ENCODE measurements at places on chromosomes 2 and 18.

DNA sequence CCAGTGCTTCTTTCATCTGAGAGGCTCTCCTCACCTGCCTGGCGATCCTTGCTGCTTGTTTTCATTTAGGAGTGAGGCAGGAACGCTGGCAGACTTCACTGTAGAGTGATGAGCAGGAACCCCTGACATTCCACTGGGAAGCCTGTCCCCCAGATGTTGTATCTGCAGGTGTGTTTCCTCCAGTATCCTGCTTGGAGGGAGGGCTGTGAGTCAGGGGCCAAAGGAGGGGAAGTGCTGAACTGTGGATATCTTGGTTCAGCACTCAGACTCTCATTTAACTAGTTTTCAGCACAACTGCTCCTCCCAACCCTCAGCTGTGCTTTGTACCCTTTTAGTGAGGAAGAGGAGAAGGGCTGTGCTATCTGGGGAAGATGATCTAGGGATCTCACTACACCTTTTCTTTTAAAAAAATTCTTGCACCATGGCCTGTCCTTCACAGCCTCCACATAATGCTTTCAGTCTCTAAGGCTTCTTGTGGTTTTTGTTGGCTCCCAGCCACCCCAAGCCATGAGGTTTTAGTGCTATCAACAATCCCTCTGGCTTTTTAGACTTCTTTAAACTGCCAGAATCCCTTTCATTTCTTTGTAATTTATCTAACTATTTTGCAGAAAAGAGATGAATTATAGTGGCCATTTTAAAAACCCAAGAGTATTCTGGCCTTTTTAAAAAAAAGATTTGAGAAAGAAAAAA is 11.2 kb downstream of the ANKAR start:
- no peak for DNase-seq

- no peak for DNase-seq
Observed at GRCh38 chr2:37564356-37564755, 107.1 kb downstream of the CDC42EP3 start.

- DNase-seq, result peak; percentile 70
Observed at GRCh38 chr2:121076885-121077549, 208.0 kb downstream of the TFCP2L1 start.

DNA sequence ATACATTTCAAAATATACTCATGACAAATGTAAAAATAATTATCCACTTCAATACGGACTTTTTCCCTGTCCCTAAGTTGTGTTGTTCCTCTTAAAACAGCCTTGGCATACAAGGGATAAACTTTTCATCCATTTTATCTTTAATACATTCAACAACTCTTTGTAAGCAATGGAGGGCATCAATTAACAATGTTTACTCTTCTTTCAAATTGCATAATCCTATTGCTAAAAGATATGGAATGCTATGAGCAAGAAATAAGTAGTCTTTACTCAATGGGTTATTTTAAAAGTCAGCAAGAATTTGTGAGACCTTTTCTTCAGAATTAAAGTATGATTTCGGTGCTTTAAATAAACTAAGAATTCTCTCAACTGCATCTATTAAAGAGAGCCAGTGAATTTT is 41.9 kb downstream of the SCN9A start:
- no peak for DNase-seq

DNA sequence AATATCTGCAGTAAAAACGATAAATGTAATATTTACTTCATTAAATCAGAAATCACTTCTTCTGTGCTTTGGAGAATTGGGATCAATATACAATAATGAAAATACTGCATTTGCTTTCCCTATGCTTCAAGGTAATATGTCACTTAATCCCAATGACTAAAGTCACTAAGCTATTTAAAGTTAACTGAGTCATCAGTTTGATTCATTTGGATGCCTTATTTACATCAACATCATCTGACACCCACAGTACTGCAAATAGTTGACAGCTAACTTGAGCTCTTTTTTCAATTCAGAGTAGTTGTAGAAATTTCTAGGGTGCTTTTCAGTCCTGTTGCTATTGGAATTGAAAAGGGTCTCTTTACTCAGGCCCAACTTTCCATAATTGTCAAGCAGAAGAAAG is 776.9 kb upstream of the FSHR start:
- no peak for DNase-seq

DNA sequence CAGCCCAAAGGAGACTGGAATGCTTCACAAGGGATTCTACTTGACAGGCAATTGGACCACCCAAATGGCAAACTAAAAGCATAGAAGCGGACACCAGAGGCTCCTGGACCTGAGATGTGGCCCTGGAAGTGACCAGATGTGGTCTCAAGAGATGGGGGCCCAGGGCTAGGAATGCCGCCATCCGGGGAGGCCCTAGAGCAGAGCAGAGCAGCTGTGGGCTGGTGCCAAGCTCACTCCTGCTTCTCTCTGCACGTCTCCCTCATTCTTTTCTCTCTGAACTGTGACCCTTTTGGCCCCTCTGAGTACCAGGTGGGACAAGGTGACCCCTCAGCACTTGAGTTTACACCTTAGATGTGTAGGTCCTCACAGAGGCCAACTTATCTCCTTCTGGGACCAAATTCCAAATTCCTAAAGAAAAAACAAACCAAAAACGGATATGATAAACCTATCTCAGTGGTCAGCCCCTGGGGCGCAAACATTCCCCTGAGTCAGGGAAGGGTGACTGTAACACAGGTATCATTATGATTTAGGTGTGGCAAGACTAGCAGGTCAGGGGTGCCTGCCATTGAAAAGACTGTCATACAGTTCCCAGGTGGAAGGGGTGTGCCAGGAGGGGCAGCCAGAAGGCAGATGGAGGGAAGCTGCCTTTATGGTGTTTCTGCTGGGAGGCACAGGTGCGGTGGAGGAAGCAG is 6.5 kb upstream of the IL1R2 start:
- no peak for DNase-seq

- DNase-seq, result no peak
Observed at GRCh38 chr18:60331890-60332289, 40.7 kb downstream of the MC4R start.

DNA sequence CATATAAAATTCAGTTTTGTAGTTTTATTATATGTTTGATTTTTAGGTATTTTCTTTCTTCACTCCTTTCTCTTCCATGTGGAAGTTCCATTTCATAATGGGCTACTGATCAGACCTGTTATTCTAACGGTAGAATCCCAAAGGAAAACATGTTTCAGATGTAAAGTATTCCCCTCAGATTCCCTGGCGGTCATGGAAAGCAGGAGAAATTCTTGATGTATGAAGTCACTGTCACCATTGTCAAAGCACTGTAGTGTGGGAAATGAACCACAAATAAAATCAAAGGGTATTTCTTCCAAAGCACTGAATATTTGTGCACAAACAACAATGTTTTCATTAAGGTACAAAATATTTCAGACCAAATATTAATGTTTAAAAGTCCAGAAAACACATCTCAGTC is 237.3 kb upstream of the KLHL14 start:
- no peak for DNase-seq

GRCh38 chr2:25397777-25398176 is 56.1 kb upstream of the DNMT3A start:
- DNase-seq, result no peak

DNA sequence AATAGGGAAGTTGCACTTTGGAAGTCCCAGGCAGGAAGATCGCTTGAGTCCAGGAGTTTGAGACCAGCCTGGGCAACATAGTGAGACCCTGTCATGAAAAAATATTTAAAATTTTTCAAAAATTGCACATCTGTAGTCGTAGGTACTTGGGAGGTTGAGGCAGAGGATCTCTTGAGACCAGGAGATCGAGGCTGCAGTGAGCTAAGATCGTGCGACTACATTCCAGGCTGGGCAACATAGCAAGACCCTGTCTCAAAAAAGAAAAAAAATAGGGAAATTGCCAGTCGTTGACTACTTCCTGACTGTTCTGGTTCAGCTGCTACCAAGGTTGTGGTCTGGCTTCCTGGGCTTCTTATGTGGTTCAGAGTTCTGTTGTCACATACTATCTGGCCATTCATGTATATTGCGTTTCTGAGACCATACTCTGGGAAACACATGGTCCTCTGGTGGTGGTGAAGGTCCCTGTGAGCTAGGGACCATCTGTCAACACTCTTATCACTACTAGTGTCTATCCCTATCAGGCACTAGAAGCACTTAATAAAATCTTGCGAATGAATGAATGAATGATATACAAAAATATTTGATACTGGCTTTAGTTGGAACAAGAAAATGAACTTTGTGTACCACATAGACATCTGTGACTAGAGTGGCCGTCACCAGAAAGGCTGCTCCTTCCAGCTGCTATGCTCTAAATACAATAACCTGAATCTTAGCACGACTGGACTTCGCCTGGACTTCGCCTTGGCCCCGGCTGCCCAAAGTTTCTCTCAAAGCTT is 861 bp upstream of the KLHL23 start:
- no peak for DNase-seq

GRCh38 chr18:58611395-58612131 is 17.3 kb downstream of the ALPK2 start:
- DNase-seq, result no peak

DNA sequence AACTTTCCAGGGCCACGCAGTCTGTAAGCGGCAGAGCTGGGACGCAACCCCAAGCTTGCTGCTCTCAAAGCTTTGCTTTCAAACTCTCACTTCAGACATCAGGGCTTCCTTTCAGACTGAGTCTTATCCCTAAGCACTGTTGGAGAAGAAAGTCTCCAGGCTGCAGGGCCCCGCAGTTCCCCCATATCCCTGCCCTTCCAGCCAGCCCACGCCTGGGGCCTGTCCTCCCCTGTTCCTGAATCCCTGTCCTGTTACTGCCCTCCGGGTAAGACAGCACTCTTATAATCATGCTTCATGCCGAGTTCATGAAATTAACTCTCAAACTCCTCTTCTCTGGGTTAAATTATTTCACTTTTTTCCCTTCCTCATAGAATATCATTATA is 37.9 kb downstream of the HPCAL1 start:
- no peak for DNase-seq

DNA sequence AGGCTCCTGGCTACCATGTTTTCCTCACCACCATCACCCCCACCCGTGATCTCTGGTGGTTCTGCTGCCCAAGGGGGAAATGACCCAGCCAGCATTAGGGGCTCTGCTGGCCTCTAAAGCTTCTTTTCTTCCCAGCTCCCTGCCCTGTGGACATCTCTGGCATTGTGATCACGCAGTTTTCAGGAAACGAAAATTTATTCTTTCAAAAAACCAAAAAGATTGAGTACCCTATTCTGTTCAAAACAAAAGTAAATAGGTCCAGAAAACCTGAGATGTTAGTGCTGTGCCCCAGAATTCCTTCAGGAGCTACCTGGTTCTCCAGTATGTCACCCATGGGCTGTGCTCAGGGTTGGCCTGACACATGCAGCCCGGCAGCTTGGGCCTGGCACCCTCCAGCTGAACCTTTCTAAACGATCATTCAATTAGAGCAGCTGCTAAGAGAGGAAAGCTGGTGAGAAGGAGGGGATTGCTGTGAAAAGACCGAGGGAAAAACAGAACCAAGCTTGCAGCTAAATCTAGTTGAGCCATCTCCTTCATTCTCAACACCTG is 157.5 kb downstream of the MGAT5 start:
- no peak for DNase-seq

- DNase-seq, result peak; percentile 55
Observed at GRCh38 chr2:236545814-236546480, 23.7 kb upstream of the ACKR3 start.

DNA sequence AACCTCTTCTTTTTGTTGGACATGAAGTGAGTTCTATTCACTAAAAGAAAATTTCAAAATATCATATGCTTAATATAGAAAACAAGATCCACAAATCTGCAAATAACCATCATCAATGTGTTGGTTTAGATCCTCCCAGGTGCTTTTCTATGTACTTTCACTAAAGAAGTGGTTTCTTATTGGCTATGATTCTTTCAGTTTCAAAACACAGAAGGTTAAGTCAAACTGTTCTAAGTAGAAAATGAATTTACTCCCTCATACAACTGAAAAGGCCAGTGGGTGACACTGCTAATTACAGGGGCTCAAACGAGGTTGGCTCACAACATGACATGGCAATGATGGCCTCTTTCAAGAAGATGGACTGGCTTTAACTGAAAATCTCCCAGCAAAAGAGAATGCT is 111.7 kb downstream of the GALR1 start:
- DNase-seq, result no peak

GRCh38 chr2:56040189-56040588 is 116.6 kb upstream of the EFEMP1 start:
- DNase-seq, result no peak

GRCh38 chr18:24763765-24764513 is 303.5 kb downstream of the HRH4 start:
- no peak for DNase-seq

DNA sequence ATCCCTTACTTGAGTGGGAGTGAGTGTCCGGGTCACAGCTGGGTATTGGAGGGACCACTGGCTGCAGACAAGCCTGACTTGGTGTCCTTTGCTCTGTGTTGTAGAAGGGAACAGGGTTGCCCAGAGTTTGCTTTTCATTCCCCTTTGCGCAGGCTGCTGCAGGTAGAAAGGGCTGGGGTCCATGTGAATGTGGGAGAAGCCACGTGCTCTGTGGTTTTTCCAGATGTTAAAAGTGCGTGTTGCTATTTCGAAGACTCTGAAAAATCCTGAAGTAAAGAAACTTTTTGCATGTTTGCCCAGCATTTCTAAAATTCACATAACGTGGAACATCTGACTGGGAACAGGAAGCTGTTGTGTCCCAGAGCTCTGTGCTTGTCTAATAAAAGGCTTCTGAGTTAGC is 28.8 kb downstream of the GLI2 start:
- DNase-seq, result no peak

- no peak for DNase-seq
Observed at GRCh38 chr2:44550561-44550960, 188.8 kb downstream of the CAMKMT start.

GRCh38 chr2:118044103-118044716 is 30.3 kb upstream of the CCDC93 start:
- no peak for DNase-seq

DNA sequence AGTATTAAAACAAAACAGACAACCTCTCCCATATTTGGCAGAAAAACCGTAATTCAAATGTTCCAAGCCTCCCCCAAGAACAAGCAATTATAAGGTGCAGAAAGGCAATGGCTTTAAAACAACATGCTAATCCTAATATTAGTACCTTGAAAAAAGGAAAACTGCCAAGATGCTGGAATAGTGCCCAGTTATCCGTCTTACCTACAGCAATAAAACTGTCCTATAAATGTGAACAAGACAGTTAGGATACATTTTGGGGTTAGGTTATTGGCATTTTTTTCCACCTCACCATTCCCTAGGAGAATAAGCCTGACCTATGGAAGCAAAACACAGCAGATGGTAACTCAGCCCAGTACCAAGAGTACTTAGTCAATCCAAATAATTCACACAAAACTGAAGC is 83.2 kb downstream of the TCF4 start:
- DNase-seq, result no peak

- DNase-seq, result no peak
Observed at GRCh38 chr2:112314856-112315255, 39.5 kb downstream of the ZC3H6 start.
